ENCODE measurements at places on chromosomes 2 and 18. TPM values are rescaled to one million over a fixed set of nuclear protein-coding genes. Genes with fewer than 3 reads are reported as not detected.
A peak's percentile ranks its signal among the peaks of the same experiment; 100 is the strongest.

Gene ST8SIA3
- not detected for total RNA-seq

Gene TP53I3
- 7.5 TPM for total RNA-seq

Gene LCT
- total RNA-seq: not detected

Gene AKAIN1
- not detected for total RNA-seq

Gene SKOR2
- not detected for total RNA-seq

Gene USP40
- 20.0 TPM for total RNA-seq

Gene MYO3B
- total RNA-seq: 0.05 TPM

Gene MALL
- total RNA-seq: 11.8 TPM

Gene MYOM1
- 667 TPM for total RNA-seq

DNA sequence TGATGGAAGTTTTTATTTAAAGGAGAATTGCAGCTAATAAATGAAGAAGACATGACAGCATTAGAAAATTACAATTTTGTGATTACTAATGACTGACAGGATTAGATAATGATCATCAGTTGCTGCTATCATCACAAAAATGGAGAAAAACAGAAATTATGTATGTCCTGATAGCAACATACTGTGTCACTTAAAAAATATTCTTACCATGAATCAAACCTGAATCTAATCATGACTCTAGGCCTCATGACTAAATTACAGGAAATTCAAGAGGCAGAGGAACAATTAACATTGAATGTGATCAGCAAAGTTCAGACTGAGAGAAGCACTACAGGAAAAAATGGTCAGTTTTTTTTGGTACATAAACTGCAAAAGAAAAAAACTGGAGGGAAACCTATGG, 147.8 kb downstream of the PMAIP1 start:
- DNase-seq: no peak

GRCh38 chr2:191245869-191246531, 796 bp downstream of the MYO1B start:
- DNase-seq: peak; percentile 77

GRCh38 chr2:9556121-9556743, 602 bp upstream of the ADAM17 start:
- no peak for DNase-seq

DNA sequence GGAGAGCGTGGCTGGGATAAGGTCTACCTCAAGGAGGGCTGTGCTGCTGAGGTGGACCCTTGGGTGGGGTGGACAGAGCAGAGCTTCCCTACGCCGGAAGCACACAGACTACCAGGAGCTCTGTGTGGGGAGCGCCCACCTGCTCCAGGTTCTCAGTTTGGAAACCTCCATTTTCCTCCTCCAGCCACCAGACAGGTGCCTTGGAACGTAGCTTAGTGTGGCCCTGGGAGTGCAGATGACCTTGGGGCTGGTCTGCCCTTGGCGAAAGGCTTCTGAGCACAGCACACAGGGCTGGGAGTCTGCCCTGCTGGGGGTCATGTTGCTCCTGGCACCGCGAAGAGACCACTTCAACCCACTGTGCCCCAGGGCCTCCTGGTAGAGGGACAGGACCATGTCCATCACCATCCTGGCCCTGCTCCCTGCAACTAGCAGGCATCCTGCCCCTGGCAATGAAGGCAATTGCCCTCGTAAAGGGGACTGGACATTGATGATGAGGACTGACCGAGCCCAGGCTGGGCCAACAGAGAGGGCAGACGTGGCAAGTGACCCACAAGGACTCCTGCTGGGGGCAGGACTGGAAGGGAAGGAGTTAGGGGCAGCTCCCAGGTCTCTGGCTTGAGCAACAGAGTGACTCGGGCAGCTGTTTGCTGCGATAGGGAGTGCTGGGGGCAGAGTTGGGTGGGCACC, 214.7 kb downstream of the CYP26B1 start:
- no peak for DNase-seq

- DNase-seq: no peak
These were observed 18.8 kb downstream of the FARSB start for GRCh38 chr2:222637067-222637466.

DNA sequence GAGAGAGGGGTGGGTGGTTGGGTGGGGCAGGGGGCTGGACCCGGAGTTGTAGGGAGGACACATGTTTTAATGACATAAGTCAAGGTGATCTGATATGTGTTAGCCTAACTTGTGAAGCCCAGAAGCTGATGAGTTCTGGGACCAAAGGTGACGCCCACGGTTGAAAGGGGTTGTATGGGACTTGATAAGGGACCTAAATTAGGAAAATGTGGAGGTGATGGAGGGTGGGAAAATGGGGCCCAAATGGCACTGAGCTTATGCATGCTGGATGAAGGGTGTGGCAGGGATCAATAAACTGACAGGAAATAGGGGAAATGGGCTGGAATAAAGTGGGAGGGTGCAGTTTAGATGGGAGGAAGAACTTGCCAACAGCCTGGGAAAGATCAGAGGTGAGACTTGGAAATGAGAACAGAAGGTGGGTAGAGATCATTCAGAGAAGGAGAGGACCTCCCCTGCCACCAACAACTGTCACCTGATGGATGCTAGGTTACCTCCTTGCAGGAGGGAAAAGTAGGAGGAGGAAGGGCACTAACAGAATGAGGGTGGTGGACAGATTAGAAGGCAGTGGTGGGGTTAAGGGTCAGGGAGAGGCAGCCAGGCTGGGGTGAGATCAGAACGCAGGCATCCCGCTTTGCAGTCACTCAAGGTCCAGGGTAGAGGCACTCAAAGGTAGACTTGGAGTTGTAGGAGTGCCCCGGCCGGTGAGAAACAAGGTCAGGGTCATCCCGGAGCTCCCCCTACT, 15.3 kb downstream of the WNT10A start:
- DNase-seq: no peak

DNA sequence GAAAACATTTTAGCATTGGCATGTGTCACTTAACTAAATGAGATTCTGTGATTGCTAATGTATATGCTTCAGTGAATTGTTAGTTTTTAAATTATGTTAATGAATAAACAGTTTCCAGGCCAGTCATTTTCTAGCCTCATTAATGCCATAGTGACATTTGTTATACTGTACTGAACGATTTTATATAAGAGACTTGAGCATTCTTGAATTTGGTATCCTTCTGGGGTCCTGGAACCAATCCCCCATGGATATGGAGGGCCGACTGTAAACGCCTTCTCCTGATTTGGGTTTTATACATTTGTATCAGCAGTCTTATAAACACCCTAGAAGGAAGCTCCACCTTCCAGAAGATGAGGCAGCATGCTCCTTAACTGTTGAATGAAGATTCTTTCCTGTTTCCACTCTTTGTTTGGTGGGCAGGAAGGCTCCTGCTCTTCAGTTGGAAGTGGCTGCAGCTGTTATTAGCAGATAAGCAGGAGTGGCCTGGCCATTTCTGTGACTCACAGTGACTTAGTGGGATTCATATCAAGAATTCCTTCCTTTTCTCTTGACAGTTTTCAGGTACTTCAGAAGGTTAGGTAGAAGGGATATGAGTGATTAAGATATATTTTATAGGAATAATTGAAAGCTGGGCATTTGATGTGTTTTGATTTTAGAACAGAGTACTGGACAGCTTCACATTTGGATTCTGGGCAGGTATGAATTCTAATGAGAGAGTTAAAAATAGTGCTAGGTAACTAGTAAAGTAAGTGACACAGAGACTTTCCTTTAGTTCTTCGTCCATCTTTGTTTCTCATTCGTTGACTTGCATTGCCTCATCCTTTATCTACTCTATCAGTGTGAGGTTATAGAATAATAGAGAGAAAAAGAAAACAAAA, 124.9 kb downstream of the PLCL1 start:
- no peak for DNase-seq

- no peak for DNase-seq
These were observed 320.0 kb downstream of the FSIP2 start for GRCh38 chr2:186058614-186059013.

DNA sequence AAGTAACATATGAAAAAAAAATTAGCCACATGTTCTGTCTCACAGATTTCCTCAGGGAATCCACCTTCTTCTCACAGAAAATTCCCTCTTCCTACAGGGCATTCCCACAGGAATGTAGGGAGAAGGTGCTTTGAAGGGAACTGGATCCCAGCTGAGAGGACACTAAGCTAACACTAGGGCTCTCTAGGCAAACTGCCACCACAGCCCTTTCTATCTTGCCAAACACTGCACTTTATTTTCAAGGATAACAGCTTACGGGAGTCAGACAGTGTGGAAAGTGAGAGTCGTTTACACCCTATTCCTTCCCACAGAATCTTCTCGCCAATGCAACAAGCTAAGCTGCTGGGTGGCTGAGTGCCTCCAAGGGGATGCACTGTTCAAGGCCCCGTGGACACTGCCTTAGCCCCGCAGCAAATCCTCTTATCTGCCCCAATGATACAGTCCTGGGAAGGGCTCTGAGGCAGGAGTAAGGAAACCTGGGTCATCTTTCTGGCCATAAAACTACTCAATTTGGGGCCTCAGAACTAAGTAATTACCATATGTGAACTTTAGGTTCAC, 76.9 kb downstream of the CCDC93 start:
- DNase-seq: peak; percentile 18

- DNase-seq: no peak
These were observed 8.1 kb upstream of the CYP26B1 start for GRCh38 chr2:72155737-72156136.

DNA sequence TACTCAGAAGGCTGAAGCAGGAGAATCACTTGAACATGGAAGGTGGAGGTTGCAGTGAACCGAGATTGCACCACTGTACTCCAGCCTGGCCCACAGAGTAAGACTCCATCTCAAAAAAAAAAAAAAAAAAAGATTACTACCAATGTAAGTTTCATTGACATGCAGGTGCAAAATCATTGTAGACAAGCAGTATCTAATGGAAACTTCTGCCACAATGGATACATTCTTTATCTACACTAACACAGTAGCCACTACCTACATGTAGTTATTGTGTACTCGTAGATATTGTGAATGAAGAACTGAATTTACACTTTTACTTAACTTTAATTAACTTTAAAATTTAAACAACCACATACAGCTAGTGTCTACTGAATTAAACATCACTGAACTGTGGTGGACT, 10.6 kb downstream of the PPP3R1 start:
- DNase-seq: no peak

DNA sequence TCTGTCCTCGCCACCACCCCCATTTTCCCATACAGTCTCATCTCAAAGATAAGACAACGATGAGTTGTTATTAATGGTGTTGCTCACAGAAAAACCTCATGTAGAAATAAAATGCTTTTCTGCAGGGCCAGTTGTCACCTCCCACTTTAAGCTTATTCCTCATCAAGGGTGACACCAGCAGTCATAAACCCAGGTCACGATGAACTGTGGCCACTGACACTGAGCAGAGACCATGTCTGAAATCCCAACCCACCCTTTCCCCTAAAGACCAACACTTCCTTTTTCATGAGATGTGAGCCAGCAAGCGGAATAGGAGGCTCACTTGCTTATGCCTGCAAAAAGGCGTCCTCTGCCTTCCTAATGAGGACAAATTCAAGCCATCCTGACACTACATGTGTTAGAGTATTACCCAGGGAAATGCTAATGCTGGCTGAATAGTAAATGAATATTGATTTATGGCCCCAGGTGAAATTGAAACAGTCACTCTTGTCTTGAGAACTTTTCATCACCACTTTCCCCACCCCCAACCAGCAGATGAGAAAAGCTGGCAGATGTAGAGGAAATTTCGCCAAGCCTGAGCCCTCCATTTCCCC, 228.4 kb downstream of the MGAT5 start:
- no peak for DNase-seq

DNA sequence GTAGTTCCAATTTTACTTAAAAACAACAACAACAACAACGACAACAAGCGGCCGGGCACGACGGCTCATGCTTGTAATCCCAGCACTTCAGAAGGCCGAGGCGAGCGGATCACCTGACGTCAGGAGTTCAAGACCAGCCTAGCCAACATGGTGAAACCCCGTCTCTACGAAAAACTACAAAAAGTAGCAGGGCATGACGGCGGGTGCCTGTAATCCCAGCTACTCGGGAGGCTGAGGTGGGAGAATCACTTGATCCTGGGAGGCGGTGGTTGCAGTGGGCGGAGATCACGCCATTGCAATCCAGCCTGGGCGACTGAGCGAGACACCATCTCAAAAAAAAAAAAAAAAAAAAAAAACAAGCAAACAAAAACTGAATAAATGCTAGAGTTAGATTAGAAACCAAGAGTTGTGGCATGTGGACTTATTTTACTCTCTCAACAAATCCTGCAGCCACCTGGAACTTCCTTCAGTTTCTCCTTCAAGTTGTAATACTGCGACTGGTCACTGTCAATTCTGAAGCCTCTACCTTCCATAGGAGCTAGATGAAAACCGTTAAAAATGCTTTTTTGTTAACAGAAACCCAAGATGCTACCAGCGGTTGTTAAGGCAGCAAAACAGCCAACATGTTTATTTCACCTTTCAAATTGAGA, 1.3 kb downstream of the ATP5F1A start:
- DNase-seq: no peak

GRCh38 chr2:231556981-231557380, 26.7 kb upstream of the NMUR1 start:
- DNase-seq: no peak

GRCh38 chr2:234526711-234527110, 29.8 kb upstream of the ARL4C start:
- DNase-seq: no peak

GRCh38 chr2:41621563-41621962, 426.3 kb upstream of the PKDCC start:
- DNase-seq: no peak

DNA sequence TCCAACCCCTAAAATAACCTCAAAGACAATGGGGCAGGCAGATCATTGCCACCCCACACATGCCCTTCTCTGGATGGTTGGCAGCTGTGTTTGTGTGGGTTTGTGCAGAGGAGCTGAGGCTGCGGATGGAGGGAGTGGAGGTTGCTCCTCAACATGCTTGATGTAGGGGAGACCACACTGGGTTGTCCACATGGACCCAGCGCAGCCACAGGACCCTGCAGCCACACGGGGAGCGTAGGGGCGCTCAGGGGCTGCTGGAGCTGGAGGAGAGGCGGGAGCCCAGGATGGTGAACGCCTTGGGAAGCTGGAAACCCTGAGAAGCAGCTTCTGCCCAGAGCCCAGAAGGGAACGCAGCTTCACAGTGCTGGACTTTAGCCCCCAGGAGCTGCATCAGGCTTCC, 56.3 kb upstream of the TMEM18 start:
- DNase-seq: no peak

DNA sequence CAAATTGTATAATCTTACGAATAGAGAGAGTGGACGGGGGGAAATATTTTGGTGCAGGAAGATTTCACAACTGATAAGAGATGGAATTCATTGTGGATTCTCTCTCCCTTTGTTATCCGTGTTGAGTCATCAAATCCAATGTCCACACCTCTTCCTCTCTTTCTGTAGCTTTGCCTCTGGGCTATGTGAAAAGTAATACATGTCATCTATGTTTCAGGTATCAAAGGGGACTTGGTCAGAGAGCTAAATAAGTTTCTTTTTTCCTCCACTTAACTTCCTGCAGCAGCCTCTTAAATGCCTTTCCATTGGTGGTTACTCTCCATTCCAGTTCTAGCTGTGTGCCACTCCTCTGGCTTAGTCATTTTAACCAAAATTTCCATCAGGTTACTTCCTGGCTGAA, 169.3 kb upstream of the NXPH2 start:
- no peak for DNase-seq

- DNase-seq: no peak
These were observed 95.6 kb downstream of the CYP26B1 start for GRCh38 chr2:72051971-72052505.

GRCh38 chr2:148209603-148210002, 188.7 kb downstream of the MBD5 start:
- DNase-seq: no peak
